Kidney capillary endothelial cell (primary cell): ENCODE measurements at places on chromosomes 5 and 9.

- DNase-seq: no peak
Observed at GRCh38 chr5:17360879-17361278, 137.2 kb upstream of the TAF11L2 start.

DNA sequence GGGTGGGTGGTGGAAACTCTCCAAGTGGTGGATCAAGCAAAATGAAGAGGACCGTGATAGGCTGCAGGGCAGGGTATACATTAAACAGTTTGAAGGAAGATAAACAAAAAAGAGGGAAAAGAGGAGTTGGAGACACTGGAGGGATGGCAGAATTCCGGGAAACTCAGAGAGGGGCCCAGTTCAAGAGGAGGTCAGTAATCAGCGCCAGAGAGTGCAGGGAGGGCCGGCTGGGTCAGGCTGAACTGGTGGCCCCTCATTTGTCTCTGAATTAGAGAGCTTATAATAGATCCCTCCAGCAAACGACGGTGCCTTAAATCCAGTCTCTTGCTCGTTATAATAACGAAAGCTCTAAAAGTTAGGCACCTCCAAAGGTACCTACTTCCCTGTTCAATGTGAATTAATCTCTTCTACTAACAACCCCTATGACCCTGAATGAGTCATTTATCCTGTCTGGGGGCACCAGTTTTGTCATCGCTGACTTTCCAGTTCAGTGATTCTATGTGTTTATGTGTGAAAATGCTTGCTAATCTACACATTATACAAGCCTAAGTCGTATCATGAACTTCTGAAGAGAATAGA, 2.4 kb upstream of the ZSWIM6 start:
- peak; percentile 81 for DNase-seq

DNA sequence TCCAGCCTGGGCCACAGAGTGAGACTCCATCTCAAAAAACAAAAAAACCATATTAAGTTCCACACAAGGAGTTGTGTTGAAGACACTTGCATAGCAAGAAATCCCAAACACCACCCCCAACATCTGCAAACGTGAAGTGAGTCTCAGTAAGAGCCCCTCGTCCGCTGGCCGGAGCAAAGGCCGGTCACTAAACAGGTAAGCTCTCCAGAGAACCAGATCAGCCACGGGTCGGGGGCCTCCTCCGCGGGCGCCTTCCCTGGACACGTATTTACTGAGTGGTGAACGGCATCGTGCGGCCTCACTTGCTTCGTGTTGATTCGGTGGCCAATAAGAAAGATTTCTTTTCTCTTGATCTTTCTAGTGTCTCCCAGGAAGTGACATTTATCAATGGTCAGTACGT, 93.6 kb downstream of the MRPL36 start:
- DNase-seq: no peak

GRCh38 chr5:172708183-172708505, 62.9 kb downstream of the DUSP1 start:
- DNase-seq: no peak

- no peak for DNase-seq
Observed at GRCh38 chr9:86749894-86750255, 197.4 kb downstream of the GAS1 start.

GRCh38 chr9:87324613-87325194, 173.0 kb upstream of the DAPK1 start:
- DNase-seq: peak; percentile 69

DNA sequence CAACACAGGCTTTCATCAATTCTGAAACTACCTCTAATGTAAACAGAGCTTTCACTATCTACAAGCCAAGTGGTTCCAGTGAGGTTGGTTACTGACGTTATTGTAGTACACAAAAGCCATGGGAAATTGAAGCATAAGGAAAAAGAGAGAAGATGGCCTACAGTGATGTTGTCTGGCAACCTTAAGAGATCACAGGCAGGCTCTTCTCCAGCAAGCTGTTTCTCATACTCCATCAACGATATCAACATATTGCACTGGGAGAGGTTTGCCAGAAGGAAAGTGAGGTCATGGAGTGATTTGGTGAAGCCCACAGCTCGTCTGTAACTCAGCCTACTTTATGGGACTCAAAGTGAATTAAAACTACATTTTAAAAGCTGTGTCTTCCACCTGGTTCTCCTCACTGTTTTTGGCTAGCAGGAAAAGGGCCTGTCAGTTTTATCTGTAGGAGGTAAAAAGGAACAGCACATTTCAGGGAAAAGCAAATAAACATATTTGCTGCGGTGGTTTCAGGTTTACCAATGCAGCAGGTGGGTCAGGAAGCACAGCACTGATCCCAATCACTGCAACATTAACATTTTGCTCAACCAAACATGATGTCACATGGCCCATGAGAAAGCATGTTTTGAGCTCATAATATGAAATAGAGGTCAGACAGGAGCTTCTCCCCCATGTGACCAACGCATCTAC, 72.9 kb downstream of the ARSB start:
- no peak for DNase-seq

DNA sequence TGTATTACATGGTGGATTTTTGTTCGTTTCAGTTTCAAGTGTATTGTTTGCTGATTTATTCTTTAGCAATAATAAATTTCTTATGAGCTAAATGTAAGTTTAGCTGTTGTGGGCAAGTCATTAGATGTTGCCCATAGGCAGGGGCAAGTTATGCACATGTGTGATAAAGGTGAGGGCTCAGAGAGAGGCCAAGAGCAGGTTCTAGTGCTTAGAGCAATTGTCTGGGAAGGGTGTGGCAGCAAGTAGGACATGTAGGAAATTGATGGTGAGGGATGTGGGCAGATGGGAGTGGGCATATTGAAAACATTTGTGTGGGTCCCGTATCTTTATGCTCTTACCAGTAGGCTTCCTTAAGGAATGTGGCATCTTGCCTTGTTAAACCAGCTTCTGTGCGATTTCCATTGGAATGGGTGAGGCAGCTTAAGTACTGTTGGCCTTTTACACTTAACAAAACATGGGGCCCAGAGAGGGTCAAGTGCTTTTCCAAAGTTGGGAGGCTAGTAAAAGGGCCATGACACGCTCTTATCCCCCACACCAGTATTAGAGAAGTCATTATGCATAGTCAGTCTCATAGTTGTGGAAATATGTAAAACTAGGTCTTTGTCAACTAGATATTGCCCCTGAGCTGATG, 60.6 kb downstream of the KDM4C start:
- DNase-seq: no peak

- DNase-seq: no peak
Observed at GRCh38 chr5:1699394-1699793, 100.2 kb downstream of the MRPL36 start.

- no peak for DNase-seq
Observed at GRCh38 chr5:59554501-59554900, 339.0 kb downstream of the PDE4D start.

DNA sequence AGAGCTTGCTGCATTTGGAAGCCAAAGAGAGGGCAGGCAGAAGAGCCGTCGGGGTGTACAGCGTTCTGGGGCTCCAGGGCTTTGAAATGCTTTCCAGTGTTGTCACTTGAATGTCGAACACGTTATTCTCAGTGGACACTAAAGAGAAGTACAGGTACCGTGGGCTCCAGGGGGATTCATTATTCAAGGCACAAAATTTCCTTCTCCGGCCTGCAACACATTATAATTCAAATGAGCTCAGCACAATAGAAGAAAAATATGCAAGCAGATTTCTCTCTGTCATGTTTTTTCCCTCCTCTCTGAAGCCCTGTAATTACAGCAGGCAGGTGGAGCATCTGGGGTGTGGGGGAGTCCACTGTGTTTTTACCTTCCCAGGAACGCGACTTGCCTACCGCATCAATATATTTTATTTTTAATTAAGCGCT, 293.1 kb downstream of the ZSWIM6 start:
- no peak for DNase-seq

DNA sequence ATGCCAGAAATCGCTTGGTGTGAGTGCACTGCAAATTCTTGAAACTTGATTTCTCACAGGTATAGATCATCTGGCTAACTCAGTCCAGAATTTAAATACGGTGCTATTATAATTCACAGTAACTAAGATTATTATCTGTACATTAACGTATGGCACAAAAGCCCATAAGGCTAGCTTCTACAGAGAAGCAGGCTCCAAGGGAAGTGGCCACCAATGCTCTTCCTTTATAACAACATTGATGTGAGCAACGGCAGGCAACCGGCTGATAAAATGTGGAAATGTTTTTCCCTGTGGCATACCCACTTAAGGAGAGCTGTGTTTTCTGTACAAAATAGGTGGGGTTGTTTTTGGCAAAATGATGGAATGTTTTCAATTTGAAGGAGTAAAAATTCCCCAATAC, 35.7 kb downstream of the SEMA4D start:
- DNase-seq: no peak

GRCh38 chr5:55633574-55634208, 78.4 kb downstream of the SLC38A9 start:
- DNase-seq: no peak

GRCh38 chr9:35533398-35533797, 43.5 kb downstream of the RUSC2 start:
- DNase-seq: no peak

- DNase-seq: no peak
Observed at GRCh38 chr5:76365561-76365960, 37.5 kb upstream of the IQGAP2 start.

DNA sequence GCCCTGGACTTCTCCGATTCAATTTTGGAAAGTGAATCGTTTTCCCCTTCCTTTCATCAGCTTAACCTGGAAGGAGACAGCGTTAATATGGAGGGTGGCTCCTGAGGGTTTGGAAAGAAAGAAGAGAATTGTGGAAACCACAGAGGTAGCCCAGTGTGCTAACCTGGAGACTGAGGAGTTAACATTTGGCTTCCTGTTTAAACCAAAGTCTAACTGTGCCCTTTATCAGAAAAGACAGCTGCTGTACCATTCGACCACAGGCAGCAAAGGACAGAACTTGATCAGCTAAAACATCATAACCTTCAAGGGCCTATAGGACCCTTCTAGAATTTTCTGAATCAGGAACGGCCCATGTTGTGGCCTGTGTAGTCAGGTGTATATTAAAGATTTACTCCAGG, 735 bp downstream of the IDNK start:
- peak; percentile 26 for DNase-seq

DNA sequence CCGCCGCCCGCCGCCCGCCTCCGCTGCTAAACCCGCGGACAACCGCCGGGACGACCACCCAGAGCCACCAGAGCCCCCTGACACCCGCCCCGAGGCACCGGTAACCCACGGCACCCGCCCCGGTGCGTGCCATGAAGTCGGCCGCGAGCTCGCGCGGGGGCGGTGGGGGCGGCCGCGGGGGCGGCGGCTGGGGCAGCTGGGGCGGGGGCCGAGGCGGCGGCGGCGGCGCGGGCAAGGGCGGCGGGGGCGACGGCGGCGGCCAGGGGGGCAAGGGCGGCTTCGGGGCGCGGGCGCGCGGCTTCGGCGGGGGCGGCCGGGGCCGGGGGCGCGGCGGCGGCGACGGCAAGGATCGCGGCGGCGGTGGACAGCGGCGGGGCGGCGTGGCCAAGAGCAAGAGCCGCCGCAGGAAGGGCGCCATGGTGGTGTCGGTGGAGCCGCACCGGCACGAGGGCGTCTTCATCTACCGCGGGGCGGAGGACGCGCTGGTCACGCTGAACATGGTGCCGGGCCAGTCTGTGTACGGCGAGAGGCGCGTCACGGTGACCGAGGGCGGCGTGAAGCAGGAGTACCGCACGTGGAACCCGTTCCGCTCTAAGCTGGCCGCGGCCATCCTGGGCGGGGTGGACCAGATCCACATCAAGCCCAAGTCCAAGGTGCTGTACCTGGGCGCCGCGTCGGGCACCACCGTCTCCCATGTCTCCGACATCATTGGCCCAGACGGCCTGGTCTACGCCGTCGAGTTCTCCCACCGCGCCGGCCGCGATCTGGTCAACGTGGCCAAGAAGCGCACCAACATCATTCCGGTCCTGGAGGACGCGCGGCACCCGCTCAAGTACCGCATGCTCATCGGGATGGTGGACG, 499 bp downstream of the FBLL1 start:
- DNase-seq: no peak

- no peak for DNase-seq
Observed at GRCh38 chr5:35771300-35771699, 85.4 kb upstream of the IL7R start.

GRCh38 chr5:19270153-19270552, 717.8 kb downstream of the CDH18 start:
- no peak for DNase-seq

- DNase-seq: no peak
Observed at GRCh38 chr5:157747766-157748700, 4.5 kb downstream of the LSM11 start.

- no peak for DNase-seq
Observed at GRCh38 chr9:116060631-116061030, 93.0 kb upstream of the PAPPA start.

- DNase-seq: no peak
Observed at GRCh38 chr9:112224401-112225289, 49.5 kb upstream of the SUSD1 start.

DNA sequence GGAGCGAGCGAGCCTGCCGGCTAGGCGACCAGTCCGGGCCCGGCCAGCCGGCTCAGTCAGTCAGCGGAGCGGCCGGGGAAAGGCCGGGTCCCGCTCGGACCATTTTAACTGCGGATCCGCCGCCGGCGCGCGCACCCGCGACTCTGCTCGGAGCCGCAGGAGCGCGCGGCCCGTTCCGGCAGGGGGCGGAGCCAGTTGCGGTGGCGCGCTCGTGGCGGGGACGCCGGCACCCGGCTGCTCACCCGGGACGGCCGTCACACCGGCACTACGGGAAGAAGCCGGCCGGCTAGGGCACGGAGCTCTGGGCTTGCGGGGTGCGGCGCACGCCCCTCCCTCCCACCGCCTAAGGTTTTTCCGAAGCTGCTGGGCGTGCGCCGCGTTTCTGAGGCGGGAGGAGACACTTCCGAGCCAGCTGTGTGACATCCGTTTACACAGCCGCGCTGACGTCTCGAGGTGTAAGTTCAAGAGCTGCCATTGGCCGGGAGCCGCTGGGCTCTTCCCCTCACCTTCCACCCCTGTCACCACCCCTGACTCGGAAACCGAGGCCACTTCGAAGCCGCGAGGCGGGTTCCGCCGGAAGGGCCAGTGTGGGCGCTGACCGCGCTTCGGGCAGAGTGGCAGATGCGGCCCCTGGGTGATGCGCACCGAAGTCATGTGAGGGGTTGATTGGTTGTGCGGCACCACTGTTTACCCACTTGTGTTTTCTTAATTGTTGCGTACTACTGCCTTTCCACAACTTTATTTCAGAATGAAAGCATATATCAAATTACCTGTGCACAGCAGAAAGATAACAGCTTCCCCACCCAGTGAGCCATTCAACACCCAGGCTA, at the start of gene FBXL17:
TSS of gene FBXL17 (minus strand) at position 145 of the 830 bp plus-strand sequence.
- DNase-seq: peak; percentile 88
